Epithelial cell of proximal tubule (primary cell): ENCODE measurements at places on chromosomes 12 and 14. TPM values are rescaled to one million over a fixed set of nuclear protein-coding genes. Genes with fewer than 3 reads are reported as not detected.
A peak's percentile ranks its signal among the peaks of the same experiment; 100 is the strongest.

DNA sequence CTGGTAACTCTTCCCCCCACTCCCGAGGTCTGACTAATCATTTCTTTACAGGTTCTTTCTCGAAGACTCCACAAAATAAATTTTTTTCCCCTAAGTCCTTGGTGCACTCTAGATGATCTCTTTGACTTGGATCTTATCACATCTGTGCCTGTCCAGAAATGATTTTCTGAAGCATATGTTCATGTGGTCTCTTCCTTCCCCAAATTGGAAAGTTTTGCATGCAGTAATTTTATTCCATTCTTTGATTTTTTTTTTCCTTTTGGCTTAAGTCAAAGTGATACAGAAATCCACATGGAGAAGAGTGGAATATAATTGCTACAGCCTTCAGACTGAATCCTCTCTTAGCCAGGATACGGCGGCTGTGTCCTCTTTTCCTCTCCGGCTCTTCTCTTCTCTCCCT lies 213.3 kb downstream of the BMP4 start:
- DNase-seq, result no peak

DNA sequence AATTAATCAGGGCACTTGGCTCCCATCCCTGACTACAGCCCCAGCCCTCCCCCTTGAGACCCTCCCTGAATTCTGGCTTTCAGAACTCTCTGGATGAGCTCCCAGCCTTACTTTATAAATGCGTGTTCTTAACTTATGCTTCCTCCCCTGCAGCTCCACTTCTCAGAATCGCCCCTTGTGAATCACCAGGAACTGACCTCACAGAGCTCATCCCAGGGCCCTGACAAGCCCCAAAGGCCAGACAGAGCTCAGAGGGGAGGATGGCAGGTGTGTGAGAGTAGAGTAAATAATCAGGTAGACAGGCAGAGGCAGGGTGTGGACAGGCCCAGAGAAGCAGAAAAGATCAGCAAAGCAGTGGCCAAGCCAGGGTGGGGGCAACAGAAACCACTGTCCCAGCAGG lies 68.2 kb upstream of the FOXN3 start:
- DNase-seq, result no peak

DNA sequence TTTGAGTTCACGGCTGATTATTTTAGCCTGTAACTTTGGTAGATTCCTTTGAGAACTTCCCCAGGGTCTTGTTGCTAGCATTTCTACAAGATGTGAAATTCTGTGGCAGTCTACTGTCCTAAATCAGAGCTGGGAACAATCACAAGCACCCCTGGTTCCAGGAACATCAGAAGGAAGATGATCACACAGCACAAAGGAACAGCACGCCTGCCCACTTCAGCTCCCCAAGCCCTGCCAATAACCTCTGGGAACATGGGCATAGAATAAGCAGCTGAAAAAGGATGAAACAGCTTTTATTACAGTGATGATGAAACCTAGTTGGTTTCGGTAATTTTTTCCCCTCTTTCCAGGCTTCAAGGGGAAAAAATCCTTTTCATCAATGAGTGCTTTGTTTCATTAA lies 12.3 kb downstream of the GPR19 start:
- no peak for DNase-seq

GRCh38 chr14:104766863-104767633 lies 14.1 kb downstream of the SIVA1 start:
- DNase-seq, result no peak

DNA sequence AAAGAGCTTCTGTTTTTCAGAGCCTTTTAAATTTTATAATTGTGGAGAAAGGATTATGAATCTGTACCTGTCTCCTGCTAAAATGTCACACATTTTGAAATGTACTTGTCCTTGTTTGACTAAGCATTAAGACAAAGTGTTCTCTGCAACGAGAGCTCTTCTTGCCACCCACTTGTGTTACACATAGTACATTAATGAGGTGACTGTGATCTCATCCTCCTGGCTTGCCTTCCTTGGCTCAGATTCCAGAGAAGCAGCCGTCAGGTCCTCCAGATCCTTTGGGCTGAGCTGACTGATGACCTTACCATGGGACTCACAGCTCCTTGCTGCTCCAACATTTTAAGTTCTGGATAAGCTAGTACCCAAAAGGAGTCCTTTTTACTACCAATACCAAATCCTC lies 81.4 kb downstream of the BBS10 start:
- DNase-seq, result peak; percentile 73

GRCh38 chr14:73358187-73358586 lies 100.2 kb downstream of the NUMB start:
- DNase-seq, result no peak

DNA sequence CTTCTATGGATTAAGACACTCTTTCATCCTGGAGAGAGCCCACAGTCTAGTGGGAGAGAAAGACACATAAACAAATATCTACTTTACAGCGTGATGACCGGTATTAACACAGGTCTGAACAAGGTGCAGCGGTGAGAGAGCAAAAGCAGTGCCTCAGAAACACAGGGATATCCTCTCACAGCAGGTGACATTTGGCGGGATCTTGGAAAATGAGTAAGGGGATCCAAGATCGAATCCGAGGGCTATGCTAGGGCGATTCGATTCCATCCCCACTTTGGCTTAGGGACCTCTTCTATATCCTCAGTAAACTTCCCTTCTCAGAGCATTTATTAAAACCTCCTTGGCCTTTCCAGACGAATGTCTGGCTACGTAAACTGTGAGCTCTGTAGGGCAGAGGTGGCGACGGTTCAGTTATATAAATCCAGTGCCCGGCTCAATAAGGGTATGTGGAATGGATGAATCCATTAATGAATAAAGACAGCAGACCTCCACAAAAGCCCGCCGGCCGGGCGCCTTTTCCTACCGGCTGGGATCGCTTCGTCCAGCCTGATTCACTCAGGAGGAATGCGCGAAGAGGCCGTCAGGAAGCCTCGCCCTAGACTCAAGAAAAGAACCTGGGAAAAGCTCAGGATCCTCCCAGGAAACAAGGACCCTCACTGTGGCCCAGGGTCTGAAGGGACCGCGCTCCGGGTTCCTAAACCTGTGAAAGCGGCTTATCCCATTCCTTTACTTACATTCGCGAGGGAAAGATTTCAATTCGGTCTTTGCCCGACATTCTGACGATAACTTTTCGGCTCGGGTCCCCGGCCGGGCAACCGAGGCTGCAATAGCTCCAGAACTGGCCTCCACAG lies 455 bp downstream of the ATP6V1D start:
- DNase-seq, result no peak

DNA sequence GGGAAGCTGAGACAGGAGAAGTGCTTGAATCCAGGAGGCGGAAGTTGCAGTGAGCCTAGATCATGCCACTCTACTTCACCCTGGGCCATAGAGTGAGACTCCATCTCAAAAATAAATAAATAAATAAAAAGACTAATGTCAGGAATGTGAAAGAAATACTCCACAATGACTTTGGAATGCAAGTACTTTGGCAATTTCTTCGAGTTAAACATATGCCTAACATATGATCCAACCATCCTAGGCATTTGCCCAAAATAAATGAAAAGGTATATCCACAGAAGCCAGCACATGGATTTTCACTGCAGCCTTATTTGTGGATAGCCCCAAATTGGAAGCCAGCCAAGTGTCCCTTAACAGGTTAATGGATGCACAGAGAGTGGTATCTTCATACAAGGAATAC lies 357.9 kb upstream of the TMEM132C start:
- no peak for DNase-seq

- no peak for DNase-seq
Observed at GRCh38 chr14:47195582-47195981, 479.8 kb downstream of the MDGA2 start.

- DNase-seq, result no peak
Observed at GRCh38 chr12:99332936-99333591, 314.5 kb upstream of the GARIN6 start.

GRCh38 chr12:26896913-26897312 lies 40.9 kb downstream of the INTS13 start:
- no peak for DNase-seq

GRCh38 chr12:11711651-11712327 lies 62.3 kb downstream of the ETV6 start:
- DNase-seq, result no peak

DNA sequence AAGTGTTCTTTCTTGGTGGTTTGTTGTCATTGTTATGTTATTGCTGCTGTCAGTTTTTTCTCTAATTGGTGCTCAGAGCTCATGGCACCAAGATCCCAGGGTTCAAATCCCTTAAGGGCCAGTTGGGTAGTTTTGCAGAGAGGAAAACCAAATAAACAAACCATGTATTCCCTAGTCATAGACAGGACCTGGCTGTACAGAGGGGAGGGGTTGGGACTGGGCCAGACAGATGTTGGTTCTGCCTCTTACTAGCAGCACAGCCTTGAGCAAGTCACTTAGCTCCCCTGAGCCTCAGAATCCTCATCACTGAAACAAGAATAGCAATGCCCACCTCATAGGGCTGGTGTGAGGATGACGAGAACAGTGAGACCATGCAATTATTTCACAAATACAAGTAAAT lies 53.4 kb downstream of the LTBP2 start:
- no peak for DNase-seq

DNA sequence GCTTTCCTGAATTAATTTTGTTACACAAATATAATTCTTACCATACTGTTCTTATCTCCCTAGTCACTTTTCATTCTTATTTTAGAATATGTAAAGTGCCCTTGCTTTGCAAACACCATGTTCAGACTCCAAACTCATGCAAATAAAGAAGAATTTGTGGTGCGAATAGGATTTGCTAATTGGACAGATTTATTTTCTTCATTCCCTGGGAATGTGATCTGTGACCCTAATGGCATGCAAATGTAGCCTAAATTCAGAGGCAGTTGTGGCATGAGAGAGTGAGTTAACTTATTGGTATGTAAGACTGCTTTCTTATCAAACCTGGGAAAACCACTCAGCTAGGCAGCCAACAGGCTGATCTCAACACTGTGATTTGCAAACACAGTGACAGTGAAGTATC lies 10.0 kb downstream of the CAPZA3 start:
- peak; percentile 92 for DNase-seq

DNA sequence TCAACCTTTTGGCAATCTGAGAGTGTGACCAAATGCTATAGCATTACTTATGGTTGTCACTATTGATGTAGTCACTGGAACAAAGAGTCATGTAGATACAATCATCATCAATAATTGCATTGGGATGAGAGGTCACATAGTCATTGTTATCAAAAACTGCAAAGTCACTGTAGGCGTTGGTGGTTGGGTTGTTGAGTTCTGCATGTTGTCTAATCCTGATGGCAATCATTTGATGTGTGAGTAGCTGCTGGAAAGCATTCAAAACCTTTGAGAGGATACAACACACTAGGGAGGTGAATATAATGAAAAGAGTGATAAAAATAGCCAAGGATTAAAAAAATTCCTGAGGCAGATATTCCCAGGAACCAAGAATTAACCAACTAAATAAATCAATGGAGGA lies 214.7 kb upstream of the SYT10 start:
- no peak for DNase-seq

GRCh38 chr12:55745361-55746173 lies 2.6 kb downstream of the GDF11 start:
- DNase-seq, result no peak

GRCh38 chr12:17134315-17134714 lies 528.4 kb upstream of the LMO3 start:
- DNase-seq, result no peak

GRCh38 chr12:126286203-126286602 lies 1221.0 kb downstream of the AACS start:
- no peak for DNase-seq

- DNase-seq, result no peak
Observed at GRCh38 chr12:107122452-107122958, 29.2 kb upstream of the CRY1 start.

- no peak for DNase-seq
Observed at GRCh38 chr12:125324861-125325490, 259.7 kb downstream of the AACS start.

DNA sequence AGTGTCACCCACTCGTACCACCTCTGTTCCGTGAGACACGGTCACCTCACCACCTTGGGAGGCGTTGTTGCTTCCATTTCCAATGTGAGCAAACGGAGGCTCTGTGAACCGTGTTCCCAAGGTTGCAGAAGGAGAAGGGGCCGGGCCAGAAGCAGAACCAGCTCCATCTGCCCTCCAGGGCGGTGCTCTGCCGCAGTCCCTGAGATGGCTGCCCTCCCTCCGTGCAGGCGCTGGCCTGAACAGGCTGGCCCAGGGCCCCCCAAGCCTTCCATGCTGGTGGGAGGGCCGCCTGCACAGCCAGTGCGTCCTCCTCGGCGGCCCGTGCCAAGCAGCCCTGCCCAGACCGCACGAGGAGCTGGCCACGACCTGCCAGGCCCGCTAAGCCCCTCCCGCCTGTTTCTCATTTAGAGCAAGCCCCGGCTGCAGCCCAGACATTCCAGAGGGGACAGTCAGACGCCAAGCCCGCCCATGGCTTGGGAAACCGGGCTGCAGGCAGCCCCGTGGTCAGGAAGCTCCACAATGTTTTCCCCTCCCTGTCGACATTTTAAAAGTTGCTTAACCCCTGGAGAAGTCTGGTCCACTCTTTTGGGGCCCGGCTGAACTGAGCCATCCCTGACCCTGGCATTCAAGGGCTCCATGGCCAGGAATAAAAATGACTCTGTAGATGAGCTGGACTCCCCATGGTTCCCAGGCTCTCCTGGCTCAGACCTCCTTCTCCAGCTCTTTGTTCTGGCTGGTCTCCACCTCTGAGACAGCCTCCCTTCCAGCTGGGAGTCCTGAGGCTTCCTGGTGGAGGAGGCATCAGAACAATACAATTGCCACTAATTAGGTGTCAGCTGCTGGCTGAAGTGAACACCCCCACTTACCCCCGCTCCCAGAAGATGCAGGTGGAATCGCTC lies 236.0 kb downstream of the BCL11B start:
- no peak for DNase-seq

DNA sequence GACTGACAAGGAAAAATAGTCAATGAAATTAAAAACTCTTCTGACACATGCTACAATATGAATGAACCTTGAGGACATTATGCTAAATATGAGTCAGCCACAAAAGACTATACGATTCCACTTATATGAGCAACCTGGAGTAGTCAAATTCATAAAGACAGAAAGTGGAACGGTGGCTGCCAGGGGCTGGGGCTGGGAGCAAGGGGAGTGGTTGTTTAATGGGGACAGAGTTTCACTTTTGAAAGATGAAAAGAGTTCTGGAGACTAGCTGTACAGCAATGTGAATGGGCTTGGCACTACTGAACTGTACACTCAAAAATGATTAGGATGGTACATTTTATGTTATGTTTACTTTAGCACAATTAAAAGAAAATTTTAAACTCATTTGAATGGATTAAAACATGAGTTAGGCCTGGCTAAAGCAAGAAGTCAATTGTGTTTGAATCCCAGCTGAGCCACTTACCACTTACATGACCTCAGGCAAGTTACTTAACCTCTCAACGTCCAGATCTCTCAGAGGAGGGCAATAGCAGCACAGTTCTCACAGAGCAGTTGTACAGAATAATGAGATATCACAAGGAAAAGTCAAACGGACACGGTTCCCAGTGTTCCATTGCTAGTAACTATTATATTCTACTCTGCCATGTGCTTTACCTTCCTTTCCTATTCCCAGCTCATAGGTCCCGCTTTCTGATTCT lies 102.5 kb downstream of the SPTSSA start:
- no peak for DNase-seq

Gene RFX4
- total RNA-seq, result not detected in 2 replicates

Gene GPR132
- total RNA-seq, result 0.29 and 0.43 TPM in 2 replicates

Gene PMCH
- not detected in 2 replicates for total RNA-seq

Gene SP1
- total RNA-seq, result 29.2 and 33.6 TPM in 2 replicates

Gene C12orf60
- total RNA-seq, result 1.2 and 1.5 TPM in 2 replicates

Gene NANOG
- not detected in 2 replicates for total RNA-seq

Gene RD3L
- total RNA-seq, result not detected in 2 replicates

Gene NOS1
- total RNA-seq, result under 0.01 and 0.14 TPM in 2 replicates

Gene ITPR2
- 13.5 and 13.7 TPM in 2 replicates for total RNA-seq

Gene APOF
- not detected in 2 replicates for total RNA-seq

Gene AMN
- total RNA-seq, result 0.06 TPM in 1 of 2 replicates, not detected in the other

Gene NINJ2
- total RNA-seq, result 1.1 TPM in 1 of 2 replicates, not detected in the other

Gene LIN7A
- total RNA-seq, result 2.2 and 2.3 TPM in 2 replicates

Gene NPFF
- not detected in 2 replicates for total RNA-seq

Gene PKP2
- 6.5 and 13.4 TPM in 2 replicates for total RNA-seq

Gene GLIPR1L1
- total RNA-seq, result not detected in 2 replicates

Gene ERBB3
- 14.3 and 24.2 TPM in 2 replicates for total RNA-seq
